ENCODE measurements at places on chromosomes 13 and 19.

GRCh38 chr19:7852851-7853769, 21.1 kb downstream of the PRR36 start:
- DNase-seq, result peak; percentile 93

DNA sequence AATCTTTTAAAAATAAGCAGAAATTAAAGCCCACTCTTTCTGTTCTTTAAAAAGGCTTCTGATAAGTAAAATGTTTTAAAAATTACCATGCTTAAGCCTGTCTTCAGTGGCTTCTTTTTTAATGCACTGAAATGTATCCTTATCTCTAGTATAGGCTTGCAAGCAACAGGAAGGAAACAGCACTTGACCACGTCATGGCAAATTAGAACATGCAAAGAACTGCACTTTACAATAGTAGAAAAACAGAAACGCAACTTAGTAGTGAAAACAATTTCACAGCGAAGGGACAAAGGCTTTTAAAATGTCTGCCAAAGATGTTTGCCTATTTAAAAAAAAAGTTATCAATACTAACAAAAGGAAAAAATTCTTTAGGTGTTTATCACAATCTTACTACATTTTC, 36.3 kb downstream of the ELF1 start:
- no peak for DNase-seq

DNA sequence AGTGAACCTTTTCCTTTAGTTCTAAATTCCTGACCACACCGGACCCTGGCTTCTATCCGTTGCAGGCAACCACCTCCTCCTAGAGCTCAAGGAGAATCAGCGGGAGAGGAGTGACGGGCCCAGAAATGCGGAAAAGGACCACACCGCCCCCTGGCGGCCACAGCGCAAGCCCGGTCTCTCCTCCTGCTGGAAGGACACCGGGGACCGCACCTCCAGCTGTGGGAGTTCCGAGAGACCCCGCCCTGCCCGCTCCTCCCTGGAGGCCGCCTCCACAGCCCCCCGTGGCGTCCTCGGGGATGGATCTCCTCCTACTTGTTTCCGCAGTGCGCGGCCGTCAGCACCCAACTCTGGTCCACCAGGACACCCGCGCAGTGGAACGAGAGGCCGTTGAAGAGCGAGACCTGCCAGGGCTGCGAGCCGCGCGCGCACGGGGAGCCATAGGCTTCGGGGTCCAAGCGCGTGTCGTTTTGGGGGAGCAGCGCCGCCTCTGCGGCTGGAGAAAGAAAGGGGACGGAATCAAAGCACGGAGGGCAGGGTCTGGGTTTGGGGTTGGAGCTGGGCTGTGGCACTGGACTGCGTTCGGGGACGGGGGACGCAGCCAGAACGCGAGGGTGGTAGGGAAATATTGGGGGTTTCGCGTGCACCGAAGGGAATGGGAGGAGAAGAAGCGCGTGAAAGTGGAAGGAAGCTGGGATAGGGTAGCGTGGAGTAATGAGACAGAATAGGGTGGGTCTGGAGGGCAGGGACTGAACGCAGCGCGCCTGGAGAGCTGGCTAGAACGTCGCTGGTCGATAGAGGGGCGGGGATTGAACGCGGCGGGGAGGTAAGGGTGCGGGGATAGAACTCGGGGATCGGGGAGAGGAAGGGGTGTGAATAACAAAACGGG, 2.5 kb downstream of the KLK10 start:
- no peak for DNase-seq

- no peak for DNase-seq
Measured at GRCh38 chr13:94813920-94814475, 101.7 kb upstream of the SOX21 start.

DNA sequence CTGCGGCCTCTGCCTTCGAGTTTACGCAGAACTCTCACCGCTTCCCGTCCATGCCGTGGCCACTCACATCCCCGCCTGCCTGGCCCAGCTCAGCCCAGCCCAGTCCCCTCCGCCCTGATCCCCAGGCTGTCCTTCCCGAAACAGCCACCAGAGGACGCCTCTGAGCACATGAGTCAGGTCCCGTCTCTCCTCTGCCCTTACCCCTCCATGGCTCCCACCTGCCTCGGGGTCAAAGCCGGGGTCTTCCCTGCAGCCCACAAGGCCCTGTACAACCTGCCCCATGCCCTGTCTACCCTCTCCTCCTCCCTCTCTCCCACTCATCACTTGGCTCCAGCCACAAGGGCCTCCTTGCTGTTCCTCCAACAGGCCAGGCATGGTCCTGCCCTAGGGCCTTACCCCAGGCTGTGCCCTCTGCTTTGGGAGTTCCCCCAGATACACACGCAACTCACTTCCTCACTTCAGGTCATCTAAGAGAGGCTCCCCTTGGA, 8.1 kb upstream of the SEMA6B start:
- peak; percentile 59 for DNase-seq

GRCh38 chr13:110521946-110522345, 39.6 kb downstream of the RAB20 start:
- DNase-seq, result no peak

DNA sequence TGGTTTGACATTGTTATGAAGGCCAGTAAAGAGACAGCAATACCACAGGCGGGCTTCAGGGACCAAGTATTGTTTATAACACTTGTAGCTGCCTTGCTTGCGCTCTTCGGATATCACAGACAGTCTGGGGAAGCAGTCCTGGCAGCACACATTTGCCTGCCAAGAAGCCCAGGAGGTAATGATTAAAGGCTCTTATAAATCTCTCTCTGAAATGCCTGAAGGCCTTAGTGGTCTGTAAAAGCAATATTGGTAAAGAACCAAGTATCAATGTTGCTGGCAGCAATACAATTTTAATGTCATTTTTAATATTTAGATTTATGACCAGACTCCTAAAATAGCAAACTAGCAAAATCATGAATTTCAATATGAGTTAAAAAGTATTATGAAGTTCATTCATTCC, 1312.4 kb downstream of the PCDH9 start:
- DNase-seq, result no peak

DNA sequence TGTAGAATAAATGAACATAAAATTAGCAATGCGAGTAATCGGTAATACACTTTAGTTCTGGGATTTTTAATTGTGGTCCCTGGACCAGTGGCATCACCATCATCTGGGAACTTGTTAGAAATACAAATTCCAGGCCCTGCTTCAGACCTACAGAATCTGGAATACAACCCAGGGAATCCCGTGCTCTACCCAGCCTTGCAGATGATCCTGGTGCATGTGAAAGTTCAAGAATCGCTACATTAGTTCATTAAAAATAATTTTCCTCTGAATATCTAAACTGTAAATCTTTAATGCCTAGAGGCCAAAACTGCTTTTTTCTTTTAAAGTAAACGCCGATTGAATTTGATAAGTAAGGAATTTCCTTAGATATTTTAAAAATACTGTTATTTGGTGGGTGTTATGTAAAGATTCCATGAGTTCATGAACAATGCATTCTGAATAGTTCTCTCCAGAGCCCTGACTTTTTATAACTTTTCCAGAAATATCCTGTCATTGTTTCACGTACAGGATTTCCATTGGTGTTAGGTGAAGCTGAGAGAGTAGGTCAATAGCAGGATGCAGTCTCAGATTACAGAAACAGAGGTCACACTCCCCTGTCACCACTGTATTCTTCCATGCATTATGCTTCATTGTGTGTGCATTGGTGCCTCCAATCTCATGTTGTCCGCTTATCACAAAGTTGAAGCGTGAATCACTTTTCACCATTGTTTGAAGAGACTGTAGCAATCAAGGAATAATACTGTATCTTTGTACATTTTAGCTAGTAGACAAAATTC, 596.5 kb upstream of the KLF12 start:
- DNase-seq, result no peak

- no peak for DNase-seq
Measured at GRCh38 chr19:17262557-17262956, 2.0 kb downstream of the USHBP1 start.

- DNase-seq, result no peak
Measured at GRCh38 chr13:40564342-40565001, 102.0 kb downstream of the FOXO1 start.

DNA sequence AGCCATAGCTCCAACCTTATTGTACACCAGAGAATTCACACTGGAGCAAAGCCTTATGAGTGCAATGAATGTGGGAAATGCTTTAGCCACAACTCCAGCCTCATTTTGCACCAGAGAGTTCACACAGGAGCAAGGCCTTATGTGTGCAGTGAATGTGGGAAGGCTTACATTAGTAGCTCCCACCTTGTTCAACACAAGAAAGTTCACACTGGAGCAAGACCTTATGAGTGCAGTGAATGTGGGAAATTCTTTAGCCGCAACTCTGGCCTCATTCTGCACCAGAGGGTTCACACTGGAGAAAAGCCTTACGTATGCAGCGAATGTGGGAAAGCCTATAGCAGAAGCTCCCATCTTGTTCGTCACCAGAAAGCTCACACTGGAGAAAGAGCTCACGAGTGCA, 5.9 kb upstream of the TRAPPC2B start:
- no peak for DNase-seq

DNA sequence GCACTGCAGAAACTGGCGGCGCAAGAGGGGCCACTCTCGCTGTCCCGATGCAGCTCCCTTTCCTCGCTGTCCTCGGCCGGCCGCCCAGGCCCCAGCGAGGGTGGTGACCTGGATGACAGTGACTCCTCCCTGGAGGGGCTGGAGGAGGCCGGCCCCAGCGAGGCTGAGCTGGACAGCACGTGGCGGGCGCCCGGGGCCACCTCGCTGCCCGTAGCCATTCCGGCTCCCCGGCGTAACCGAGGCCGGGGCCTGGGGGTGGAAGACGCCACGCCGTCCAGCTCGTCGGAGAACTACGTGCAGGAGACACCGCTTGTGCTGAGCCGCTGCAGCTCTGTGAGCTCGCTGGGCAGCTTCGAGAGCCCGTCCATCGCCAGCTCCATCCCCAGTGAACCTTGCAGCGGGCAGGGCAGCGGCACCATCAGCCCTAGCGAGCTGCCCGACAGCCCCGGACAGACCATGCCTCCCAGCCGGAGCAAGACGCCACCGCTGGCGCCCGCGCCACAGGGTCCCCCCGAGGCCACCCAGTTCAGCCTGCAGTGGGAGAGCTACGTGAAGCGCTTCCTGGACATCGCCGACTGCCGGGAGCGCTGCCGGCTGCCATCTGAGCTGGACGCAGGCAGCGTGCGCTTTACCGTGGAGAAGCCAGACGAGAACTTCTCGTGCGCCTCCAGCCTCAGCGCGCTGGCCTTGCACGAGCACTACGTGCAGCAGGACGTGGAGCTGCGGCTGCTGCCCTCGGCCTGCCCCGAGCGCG, 12.4 kb downstream of the C19orf25 start:
- no peak for DNase-seq

DNA sequence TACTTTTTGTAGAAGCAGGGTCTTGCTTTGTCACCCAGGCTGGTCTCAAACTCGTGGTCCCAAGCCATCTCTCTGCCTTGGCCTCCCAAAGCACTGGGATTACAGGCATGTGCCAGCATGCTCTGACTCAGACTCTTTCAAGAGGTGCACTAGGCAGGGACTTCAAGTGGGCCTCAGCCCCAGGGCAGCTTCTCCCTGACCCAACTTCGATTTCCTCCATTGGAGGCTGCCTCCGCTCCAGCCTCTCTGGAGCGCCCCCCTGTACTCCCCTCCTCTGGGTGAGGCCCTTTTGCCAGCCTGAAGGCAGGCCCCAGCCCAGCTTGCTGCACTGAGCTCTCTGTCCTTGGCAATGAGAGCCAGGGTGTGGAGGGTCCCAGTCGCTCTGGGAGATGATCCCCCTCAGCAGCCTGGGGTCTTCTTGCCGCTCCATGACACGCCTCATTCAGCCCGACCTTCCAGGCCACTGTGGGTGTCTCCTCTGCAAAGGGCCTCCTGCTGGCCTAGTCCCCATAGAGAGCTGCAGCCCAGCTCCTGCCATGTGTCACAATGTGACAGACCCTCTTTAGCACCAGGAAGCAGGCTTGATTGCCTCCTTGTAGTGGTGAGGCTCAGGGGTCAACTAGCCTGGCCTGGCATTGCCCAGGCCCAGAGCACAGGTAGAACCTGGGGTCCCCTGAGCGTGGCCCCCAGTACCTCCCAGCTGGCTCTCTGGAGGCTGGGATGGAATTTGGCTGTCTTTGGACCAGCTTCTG, 16.4 kb downstream of the CARM1 start:
- no peak for DNase-seq

GRCh38 chr13:33278913-33279312, 6.6 kb downstream of the STARD13 start:
- DNase-seq, result no peak

GRCh38 chr13:42011601-42012350, 36.7 kb upstream of the DGKH start:
- no peak for DNase-seq

DNA sequence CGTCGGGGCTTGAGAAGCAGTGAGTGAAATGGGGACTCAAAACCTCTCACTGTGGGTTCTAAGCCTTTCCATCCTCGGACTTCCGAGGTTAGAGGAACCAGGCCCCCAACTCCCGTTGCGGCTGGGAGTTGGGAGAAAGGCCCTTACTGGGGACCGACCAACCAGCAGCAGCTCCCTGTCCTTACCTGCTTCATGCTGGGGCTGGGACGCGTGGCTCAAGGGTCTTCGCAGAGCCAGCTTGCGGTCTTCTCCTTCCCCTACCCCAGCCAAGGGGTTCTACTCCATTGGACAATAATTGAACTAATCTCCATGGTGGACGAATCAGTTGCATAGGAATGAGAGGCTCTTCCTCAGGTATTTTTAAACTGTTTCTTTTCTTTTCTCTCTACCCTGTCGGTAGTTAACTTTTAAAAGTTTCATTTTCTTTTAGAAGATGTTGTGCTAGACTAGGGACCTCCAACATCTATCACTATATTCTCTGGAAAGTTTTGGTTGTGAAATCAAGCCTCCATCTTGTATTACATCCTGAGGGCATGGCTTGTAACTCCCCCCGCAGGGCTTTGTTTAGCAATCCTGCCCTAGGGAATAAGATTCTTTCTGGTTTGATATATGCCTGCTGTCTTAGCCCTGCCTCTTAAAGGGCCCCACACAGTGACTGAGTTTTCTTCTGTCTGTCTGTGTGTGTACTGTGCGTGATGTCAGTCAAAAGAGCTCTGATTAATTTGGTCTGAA, 1027.1 kb upstream of the PCDH9 start:
- DNase-seq, result no peak

DNA sequence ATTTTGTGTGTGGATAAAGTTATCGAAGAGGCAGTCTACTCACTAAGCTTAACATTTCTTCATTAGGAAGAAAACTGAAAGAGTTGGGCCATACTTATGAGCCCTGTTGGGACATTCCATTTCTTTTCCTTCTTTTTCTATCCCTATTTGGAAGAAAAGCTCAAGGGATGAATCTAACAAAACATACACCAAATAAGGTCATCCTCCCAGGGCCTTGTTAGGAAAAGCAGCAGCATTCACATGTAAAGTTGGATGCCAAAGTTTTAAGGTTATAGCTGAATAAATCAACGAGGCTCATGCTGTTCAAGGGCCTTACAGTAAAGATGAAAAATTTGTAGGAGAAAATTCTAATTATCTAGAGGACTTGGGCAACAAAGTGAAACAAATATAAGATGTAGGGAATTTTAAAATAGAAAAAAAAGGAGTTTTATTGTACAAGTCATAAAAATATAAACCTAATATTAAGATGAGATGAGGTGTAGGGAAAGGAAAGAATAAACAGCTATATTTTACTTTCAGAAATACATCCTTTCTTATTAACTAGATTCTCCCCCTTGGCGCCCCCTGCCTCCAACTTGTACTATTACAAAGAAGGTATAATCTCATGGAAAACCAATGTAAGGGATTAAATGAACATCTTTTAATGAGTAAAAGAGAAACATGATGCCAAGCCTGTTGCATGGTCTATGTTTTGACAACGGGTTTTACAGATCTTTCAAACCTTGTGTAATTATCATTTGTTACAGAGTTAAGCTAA, 160.4 kb downstream of the PCDH20 start:
- DNase-seq, result no peak
